ENCODE measurements at places on chromosomes 5 and 9.

DNA sequence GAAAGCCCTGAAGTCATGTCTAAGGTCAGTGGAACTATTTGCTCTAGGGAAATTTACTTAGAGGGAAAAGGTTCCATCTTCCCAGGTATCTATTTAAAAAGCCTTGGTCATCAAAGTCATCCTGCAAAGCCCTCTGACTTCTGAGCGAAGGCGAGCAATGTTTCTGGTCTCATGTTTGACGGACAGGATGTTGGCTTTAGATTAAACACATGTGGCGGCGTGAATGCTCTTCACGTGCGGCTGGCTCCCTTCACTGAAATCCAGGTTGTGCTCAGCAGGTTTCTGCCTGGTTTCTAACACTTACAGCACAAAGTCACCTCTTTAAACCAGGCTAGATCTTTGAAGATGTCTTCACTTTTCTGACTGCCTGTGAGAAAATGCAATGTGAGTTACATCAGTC lies 5.7 kb upstream of the ZBTB34 start:
- DNase-seq: no peak

DNA sequence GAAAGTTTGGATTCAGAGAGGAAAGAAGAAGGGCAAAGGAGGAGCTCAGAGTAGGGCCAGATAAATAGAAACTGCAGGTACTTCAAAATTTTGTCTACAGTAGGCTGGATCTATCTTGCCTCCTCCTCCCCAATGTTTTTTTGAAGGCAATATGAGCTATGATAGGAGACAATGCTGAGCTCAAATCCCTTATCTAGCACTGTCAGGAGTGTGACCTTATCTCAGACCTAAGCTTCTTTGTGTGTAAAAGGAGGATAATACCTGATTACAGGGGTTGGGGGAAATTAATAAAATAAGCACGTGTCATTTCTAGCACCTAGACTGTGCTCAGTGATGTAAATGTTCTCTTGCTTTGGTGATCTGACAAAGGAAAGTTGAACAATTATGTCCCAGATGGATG lies 137.8 kb upstream of the CD180 start:
- no peak for DNase-seq

- no peak for DNase-seq
Observed at GRCh38 chr5:112787896-112788295, 50.2 kb downstream of the APC start.

- no peak for DNase-seq
Observed at GRCh38 chr5:37663538-37663937, 176.3 kb downstream of the GDNF start.

GRCh38 chr9:123217128-123217654 lies 51.2 kb downstream of the STRBP start:
- DNase-seq: no peak

GRCh38 chr5:178068293-178068692 lies 45.0 kb upstream of the N4BP3 start:
- no peak for DNase-seq

DNA sequence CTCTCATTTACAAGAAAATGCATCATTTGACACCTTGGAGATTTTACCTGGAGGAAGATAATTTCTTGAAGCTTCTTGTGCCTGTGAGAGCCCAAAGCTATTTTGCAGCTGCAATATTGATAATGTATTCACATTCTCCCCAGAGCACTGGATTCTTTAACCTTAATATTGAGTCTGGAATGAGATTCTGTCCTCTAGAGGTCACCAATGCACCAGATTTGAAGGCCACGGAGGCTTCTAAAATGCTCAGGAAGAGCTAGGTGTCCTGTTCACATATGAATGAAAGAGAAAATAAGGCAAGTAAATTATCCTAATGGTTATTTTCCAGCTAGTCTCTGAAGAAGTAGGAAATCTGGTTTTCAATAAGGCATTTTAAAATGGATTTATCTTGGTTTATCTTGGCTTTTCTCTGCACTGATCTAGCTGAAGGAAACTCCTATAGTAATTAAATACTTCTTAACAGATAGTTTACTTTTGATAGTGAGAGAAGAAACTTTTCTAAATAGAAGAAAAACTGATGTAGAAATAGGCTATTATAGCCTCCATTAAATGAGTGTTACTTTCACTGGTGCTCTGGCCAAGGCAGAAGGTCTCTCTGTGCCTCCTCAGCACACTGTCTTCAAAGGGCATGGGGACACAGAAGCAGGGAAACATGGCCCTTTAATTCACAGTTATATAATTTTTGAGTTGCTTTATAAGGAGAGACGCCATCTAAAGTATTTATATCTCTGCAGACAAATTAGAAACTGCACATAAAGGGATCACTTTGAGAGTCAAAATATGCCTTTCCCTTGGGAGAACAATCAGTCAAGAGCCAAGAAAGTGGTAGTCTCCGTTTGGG lies 297.0 kb upstream of the ACTBL2 start:
- DNase-seq: no peak

DNA sequence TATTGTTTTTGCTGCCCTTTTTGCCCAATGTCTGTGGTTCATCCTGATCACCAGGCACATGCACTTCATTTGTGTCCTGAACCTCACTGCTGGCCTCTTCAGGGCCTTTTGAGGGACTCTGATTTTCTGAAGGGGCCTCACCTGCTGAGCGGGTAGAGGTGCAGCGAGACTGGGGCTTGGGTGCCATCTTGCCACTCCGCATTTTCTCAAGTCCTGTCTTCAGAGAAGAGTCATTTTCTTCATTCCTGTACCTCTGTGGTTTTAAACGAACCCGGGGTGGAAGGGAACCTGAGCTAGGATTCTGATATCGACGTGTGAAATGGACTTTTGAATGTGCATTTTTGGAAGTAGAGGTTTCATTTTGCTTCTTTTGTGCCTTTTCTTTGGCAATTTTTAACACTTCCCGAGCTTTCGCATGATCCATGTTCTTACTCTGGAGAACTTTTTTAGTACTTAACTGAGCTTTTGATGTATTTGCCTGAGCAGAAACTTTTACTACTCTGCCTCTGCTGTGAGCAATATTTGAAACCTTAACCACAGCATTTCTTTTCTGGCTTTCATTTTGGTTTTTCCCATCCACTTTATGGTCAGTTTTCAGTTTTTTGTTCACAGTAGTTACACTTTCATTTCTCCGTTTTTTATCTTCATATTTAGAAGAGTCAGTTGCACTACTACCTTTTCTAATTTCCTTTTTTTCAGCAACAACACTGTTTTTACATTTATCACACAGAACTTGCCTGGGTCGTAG lies 26.1 kb downstream of the PWWP2A start:
- no peak for DNase-seq

GRCh38 chr5:483011-483410 lies 40.0 kb downstream of the EXOC3 start:
- no peak for DNase-seq

DNA sequence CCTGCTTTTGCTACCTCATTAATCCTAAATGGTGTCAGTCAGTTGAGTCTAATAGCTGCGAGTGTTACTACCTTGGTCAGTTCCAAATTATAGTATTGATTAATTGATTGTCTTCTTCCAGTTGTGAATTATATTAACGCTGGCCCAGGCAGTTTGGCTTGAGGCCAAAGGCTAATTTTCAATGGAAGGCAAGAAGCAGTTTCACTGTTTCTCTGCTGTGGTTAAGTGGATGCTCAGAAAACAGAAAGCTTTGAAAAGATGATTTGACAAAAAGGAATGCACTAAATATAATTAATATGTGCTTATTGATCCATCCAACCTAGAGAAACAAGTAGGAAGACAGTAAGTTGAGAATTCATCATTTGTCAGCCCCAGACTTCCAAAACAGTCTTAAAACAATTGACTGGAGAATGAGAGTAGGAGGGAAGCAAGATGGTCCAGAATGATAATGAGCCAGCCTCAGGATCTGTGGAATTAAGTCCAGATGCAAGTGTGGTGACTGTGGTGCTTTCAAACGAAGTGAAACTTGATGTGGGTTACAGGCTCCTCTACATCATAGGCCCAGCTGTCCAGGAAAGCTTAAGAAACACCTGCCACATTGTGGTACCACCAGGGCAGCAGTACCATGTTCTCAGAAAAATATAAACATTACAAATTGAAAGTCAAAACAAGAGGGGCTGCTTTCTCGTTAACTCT lies 1371.0 kb upstream of the DMAC1 start:
- DNase-seq: no peak

- DNase-seq: no peak
Observed at GRCh38 chr5:137619191-137619870, 116.6 kb downstream of the KLHL3 start.

DNA sequence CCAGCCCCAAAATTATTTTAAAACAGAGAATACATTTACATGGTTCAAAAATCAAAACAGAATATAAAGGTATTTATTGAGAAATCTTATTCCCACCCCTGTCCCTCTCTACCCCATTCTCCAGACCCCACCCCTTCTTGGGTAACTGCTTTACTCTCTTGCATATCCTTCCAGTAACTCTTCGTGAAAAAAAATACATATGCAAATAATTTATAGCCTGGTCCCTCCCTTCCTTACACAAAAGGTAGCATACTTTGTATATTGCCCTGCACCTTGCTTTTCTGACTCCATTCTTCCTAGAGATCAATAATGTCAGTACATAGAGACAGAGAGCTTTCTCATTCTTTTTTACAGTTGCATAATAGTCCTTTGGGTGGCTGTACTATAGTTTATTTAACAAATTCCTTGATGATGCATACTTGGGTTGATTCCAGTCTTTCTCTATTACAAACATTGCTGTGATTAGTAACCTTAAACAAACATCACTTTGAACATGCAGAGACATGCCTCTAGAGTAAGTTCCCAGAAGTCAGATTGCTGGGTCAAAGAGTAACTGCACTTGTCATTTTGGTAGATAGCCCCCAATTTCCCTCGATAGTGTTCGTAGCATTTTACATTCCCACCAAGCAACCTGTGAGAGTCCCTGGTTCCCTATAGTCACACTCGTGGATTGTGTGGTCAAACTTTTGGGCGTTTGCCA lies 47.9 kb downstream of the STOM start:
- no peak for DNase-seq

DNA sequence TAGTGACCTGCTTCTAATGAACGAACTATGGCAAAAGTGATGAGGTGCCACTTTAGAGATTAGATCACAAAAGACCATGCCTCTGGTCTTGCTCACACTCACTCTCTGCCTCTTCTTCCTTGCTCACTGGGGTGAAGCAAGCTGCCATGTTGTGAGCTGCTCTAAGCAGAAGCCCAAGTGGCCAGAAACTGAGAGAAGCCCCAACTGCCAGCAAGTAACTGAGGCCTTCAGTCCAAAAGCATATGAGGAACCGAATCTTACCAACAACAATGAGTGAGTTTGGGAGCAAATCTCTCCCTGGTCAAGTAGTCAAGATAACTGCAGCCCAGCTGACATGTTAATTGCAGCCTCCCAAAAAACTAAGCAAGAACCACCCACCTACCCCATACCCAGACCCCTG lies 126.0 kb upstream of the ACO1 start:
- DNase-seq: no peak
